Stimulated activated CD4-positive, alpha-beta T cell treated with anti-CD3 and anti-CD28 coated beads, Interleukin-2, amount 100 ng/mL, for 4 hours (primary cell): ENCODE measurements at places on chromosomes 4 and X.

DNA sequence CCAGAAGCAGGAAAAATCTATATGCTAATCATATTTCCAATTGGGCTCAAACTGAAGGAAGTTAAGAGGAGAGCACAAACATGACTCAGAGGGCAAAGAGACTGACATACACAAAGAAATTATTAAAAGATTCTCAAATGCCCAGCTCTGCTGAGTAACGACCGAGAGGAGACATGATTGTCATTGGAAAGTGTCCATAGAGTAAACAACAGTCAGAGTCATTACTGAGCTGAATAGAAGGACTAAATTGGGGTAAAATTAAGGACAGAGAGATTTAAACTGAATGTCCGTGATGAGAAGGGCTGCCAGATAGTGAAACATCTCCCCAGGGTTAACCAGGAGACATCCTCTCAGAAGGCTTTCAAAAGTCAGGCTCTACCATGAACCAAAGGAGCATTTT is 111.2 kb upstream of the GALNT7 start:
- no peak for DNase-seq

DNA sequence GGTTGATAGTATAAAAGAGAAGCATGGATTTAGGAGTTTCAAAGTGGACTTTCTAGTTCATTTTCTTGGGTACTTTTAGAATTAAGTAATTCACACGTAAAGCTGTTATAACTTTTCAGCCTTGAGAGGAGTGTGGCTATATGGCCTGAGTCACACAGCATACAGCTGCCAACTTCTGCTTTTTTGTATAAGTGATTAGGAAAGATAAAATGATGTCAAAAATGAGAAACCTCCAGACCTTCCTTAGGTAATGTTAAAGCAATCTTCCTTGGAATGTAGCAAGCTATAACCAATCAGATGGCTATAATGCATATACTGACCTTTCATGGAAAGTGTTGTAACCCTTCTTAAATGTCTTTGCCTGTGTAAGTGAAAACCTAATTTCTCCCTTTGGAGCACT is 39.2 kb downstream of the RAB40AL start:
- DNase-seq = no peak

DNA sequence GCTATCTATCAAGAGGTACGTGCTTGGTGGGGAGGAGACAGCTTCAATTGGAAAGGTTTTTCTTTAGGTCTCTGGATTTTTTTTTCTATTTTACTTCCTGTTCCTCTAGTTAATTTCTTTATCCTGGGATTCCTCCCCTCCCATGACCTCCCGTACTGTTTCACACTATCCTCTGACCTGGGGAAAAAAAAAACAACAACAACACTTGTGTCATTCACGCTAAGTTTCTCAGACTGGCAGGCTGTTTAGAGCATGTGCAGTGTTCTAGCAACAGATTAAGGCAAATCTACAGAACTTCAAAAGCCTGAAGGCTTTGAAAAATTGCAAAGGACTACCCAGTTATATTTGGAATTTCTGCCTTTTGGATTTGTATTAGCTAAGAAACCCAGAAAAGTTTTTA is 358.4 kb downstream of the ARHGAP24 start:
- DNase-seq = no peak

DNA sequence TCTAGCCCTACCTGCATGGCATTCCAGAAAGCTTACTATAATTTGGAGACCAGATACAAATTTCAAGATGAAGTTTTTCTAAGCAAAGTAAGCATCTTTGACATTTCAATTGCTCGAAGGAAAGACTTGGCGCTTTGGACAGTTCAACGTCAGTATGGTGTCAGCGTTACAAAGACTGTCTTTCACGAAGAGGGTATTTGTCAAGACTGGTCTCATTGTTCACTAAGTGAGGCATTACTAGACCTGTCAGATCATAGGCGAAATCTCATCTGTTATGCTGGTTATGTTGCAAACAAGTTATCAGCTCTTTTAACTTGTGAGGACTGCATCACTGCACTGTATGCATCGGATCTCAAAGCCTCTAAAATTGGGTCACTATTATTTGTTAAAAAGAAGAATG is 17.6 kb downstream of the THAP9 start:
- DNase-seq = no peak

DNA sequence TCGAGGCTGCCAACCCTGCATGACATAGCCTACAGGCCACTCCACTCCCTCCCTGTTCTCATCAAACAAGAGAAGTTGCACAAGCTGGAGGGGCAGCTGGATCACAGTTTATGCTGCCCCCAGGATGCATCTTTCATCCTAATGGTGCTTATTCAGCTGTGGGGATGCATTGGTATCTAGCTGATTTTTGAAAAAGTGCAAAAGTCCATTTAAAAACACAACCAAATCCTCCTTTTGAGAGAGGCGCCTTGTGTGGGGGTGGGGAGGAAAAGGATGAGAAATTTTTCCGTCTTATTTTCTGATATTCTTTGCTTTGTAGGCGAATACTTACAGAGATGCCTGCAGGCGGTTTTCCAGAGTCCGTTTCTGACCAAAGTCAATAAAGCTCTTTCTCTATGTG is 276.4 kb upstream of the BOD1L1 start:
- no peak for DNase-seq
